ENCODE measurements at places on chromosomes 7 and 10.
A peak's percentile ranks its signal among the peaks of the same experiment; 100 is the strongest.

DNA sequence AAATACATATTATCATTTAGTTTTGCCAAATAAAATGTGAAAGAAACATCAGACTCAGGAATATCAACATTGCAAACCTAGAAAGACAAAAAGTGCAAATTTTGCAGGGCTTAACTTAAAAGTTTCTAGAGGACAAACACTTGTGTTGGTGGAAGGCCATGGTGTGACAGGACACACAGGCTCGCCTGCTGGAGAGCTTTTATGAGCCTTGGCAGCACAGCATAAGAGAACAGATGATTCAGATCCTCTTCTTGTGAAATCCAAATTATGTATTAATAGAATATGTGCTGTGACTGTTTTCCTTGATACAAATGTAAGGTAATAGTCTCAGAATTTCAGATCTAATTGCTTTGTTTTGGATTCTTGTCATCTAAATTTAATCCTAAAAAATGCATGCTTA is 72.9 kb upstream of the ABCB5 start:
- DNase-seq = no peak

- no peak for DNase-seq
Measured at GRCh38 chr7:18976715-18977471, 140.5 kb downstream of the TWIST1 start.

GRCh38 chr10:63587191-63587590 is 66.0 kb downstream of the REEP3 start:
- peak; percentile 71 for DNase-seq

DNA sequence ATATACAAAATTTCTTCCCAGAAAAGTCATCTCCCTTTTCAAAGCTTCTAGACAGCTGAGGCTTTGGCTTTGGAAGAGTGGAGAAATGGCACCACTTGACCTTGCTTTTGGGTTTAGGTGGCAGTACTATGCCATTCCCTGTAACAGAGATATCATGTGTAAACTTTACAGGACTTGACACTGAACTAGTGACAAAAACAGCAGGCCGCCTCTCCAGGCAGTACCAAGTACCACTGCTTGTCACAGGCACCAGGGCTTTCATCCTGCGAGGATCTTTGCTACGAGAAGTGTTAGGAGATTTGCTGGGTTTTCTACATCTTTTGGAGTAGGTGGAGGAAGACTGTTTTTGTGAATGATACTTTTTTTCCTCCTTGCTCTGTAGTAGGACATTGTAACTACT is 32.6 kb upstream of the ANLN start:
- no peak for DNase-seq

- DNase-seq = peak; percentile 40
Measured at GRCh38 chr7:140342727-140343514, 55.4 kb downstream of the SLC37A3 start.

GRCh38 chr10:61987537-61987936 is 86.0 kb downstream of the ARID5B start:
- DNase-seq = no peak

GRCh38 chr7:26900251-26900650 is 35.9 kb upstream of the SKAP2 start:
- no peak for DNase-seq

DNA sequence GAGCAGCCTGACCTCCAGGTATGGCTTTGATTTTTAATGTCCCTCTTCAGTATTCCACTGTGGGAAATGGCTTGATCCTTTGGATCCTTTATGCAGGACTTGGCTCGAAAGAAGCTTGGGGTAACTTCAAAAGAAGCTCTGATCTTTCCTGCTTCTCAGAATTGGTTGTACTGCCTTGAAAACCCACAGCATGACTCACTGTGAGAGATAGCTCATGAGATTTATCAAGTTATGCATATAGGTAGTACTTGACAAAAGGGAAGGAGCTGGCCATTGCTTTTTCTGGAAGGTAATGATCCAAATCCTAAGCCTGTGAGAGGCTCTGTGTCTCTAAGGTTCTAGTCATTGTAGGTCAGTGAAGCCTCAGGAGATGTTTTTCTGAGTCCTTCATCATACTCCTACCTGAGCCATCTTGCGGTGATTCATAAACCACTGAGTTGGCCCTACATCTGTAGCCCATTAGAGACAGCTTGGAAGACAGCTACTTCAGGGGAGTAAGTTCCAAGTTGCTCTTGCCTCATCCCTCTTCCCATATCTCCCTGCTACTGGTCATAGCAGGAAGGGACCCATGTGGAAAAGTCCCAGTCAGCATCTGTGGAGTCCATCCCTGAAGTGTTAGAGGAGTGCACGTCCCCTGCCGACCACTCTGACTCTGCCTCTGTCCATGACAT is 36.7 kb upstream of the NFKB2 start:
- DNase-seq = no peak

- DNase-seq = peak; percentile 7
Measured at GRCh38 chr10:35643151-35644049, 1.3 kb upstream of the FZD8 start.

- peak; percentile 42 for DNase-seq
Measured at GRCh38 chr10:70348228-70348850, 34.1 kb downstream of the LRRC20 start.

GRCh38 chr10:86325158-86325557 is 41.4 kb downstream of the GRID1 start:
- no peak for DNase-seq

DNA sequence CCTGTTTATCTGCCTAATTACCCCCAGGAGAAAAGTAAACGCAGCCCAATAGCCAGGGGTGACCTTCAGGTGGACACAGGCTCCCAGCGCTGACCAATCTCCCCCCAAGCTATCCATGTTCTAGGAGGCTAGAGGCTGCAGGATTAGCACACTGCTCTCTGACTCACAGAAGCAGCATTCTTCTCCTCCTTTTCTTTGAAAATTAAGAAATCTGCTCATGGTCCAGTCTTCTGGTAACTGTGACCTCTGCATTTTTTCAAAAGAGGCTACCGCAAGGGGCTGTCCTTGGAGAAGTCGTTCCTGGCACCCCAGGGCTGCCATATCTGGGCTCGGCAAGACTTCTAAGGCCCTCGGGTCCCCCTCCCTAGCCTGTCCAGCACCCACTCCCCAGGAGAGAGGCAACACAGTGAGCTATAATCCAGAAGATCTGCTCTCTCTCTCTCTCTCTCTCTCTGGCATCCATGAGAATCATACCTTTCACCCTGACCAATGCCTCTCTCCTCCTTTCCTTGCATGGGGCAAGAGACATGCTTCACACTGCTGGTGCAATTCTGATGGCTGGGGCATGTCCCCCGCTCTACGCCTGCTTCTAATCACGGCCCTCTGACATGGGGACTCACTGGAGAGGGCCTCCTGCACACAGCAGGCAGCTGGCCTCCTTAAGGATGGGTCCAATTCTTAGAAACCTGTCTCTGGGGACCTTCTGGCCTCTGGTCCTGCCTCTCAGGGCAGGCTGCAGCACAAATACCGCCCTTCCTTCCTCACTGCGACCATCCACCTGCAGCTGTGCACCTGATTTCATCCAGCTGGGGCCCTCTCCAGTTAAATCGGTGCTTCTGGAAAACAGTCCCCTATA is 27.3 kb downstream of the ANXA11 start:
- DNase-seq = no peak

DNA sequence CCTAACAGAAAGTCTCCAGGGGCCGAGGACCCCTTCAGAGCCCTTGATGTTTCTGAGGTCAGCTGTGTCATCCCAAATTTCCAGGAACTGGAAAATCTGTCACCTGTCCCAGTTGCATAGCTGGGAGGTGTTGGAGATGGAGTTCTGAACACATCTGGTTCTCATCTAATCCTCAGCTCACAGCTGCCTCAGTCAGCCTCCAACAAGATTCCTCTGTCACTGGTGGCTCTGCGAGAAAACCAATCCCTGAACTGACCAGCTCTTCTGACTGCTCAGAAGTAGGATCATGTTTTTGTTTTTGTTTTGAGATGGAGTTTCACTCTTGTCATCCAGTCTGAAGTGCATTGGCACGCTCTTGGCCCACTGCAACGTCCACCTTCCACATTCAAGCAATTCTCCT is 37.6 kb upstream of the MYL10 start:
- no peak for DNase-seq

DNA sequence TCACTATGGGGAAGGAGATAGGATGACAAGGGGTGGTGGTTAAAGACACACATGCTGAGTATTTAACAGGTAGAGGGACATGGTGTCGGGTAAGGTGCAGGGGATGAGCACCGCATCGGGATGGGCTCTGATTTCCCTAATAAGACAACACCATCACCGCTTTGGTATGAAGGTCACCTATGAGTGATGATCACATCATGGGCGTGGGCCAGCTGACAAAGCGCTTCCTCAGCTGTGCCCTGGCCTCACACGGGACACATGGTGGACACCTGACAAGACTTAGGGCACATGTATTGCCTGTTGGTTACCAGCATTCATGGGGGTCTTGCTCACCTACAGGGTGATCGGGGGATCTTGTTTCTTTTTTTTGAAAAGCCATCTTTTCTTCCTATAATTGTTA is 12.8 kb downstream of the C7orf57 start:
- no peak for DNase-seq

GRCh38 chr7:22601812-22602565 is 102.0 kb upstream of the STEAP1B start:
- no peak for DNase-seq

- no peak for DNase-seq
Measured at GRCh38 chr7:6608794-6609193, 6.6 kb upstream of the ZNF853 start.

DNA sequence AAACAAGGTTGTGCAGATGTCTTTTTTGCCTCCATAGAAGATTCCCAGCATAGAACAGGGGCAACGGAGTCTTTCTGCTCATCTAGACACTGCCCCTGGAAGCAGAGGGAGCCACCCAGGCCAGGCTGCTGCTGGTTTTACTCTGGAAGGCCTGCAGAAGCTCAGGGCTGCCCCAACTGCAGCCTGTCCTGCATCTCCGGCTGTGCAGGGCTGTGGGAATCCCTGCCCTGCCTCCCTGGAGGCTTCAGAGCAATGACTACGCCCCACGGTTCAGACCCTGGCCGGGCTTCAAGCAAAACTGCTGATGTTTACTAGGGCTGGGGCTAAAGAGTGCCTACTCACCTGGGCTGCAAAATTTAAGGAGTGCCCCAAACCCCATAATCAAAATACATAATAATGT is 43.9 kb downstream of the GHRHR start:
- no peak for DNase-seq

- no peak for DNase-seq
Measured at GRCh38 chr7:134813663-134814396, 34.4 kb downstream of the CALD1 start.

DNA sequence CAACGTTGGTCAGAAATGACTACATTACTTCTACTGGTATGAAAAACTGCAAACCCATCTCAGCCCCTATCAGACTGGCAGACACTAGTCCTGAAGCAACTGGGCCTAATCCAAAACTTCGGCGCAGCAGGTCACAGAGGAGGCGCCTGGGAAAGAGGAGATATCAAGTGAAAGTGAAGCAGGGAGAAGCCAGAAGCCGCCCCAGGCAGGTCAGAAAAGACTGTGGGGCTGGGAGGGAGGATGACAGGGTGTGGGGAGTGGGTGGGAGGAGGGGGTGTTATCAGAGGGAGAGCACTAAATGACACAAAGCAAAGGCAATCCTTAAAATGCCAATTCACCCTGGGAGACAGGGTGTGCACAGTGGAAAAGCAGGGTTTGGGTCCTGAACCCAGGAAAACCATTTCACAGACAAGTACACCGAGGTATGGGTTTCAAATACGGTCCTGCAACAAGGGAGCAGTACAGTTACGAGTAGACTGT is 731 bp downstream of the CHCHD3 start:
- DNase-seq = peak; percentile 17

DNA sequence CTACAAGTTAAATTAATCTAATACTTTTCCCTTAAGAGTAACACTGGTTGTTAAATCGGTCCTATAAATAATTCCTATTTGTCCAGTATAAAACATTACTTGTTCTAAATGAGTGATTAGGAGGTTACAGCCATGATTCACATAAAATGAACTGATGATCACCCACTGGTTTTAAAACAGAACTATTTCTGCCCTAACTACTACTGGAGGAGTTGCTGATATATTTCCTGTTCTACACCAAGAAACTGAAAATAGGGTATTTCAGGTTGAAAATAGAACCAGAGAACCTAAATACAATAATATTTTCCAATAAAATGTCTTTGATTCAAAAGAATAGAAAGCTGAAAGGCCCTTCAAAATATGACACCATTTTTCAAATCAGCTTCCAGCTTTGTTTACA is 30.9 kb downstream of the DNAJC1 start:
- no peak for DNase-seq

DNA sequence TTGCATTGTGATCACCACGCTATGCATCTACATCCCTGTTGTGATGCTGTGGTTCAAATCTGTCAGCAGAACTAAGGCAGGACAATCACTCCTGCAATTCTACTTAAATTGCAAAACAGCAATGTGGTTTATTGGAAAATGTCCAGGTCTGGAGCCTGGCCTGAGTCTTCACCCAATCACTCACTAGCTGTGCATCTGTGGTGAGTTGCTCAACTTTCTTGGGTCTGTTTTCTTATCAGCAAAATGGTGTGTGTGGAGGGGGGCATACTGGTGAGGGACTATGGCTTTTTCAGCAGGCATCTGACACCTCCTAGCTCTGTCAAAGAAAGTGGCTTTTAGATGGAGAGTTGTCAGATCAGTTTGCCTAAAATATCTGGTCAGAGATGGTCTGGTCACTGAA is 108.3 kb upstream of the FEZF1 start:
- DNase-seq = peak; percentile 47

DNA sequence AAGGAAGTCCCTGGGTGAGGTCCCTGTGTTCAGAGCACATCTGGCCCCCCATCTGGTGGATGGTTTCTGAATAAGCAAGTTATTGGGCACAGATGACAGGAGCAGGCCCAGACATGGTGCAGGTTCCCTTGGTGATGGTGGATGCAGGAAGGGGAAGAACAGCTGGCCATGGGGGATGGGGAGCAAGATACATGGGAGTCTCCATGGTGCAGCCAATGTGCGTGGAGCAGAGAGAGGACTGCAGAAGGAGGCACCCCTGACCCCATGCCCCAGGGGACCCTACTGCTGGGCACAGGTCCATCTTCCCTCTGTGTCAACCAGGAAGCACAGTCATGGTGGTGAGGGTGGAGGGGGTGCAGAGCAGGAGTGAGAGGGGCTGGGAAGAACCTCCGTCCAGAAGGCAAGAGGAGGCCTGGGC is 43.8 kb upstream of the RABGEF1 start:
- no peak for DNase-seq

DNA sequence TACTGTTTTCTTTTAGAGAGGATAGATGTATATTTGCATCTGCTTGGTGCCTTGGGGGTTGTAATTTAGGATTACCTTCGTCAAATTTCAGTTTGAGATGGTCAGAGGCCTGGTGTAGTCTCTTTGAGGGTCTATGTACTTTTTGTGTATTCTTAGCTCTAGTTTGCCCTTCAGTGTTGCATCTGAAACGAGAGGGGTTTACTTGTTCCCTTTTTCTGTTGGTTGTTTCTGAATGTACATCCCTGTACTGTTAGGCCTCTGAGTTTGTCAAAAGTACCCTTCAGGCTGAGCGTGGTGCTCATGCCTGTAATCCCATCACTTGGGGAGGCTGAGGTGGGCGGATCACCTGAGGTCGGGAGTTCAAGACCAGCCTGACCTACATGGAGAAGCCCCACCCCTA is 60.0 kb downstream of the MLLT10 start:
- no peak for DNase-seq

DNA sequence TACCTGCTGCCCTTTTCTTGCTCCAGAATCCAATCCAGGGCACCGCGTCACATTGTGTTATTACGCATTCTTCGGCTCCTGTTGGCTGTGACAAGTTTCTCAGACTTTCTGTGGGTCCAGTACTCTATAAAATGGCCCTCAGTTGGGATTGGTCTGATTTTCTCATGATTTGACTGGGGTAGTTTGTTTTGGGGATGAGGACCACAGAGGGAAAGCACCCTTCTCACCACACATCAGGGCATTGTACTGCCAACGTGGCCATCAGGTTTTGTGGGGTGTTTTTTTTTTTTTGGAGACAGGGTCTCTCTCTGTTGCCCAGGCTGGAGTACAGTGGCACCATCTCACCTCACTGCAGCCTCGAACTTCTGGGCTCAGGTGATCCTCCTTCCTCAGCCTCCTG is 17.0 kb upstream of the ORAI2 start:
- no peak for DNase-seq
